Stimulated activated CD4-positive, alpha-beta T cell treated with anti-CD3 and anti-CD28 coated beads, TNF-alpha, amount 100 ng/mL, for 48 hours (primary cell): ENCODE measurements at places on chromosomes 7 and 10.

GRCh38 chr7:39721345-39721744, 98.0 kb downstream of the RALA start:
- DNase-seq = no peak

DNA sequence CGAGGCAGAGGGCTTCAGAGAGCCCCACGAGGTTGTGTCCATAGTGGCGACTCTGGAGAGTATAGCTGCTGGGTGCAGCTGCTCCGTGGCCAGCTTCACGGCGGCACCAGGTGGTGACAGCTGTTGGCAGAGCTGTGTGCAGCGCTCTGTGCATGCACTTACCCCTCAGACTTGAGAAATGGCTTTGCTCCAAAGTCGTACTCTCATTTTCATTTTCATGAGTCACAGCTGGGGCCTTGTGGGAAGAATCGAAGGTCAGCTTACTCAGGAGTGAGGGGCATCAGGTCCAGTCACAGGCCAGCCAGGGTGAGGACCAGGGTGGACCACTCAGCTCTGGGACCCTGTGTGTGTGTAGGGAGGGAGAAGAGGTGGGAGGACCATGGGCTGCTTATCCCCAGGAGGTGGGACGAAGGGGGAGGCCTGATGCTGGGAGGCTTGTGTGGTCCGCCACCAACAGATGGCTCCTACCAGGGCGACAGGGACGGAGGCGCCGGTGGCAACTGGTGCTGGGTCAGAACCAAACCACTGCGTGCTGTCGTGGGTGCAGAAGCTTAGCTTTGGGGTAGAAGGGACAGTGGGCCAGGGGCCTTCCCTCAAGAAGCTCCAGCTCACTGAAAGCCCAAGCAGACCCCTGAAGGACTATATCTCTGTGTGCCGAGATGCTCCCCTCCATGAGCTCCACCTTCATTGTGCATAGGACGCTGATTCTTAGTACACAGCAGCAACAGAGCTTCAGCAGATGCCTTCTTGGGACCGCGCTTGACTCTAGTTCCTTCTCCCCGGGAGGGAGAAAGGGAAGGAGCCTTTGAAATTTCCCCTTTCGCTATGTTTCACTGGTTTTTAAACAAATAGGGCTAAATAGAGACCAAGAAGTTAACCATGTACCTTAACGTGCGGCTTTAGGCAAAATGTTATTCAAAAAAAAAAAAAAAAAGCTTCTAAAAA, 225.0 kb downstream of the CELF2 start:
- DNase-seq = no peak

DNA sequence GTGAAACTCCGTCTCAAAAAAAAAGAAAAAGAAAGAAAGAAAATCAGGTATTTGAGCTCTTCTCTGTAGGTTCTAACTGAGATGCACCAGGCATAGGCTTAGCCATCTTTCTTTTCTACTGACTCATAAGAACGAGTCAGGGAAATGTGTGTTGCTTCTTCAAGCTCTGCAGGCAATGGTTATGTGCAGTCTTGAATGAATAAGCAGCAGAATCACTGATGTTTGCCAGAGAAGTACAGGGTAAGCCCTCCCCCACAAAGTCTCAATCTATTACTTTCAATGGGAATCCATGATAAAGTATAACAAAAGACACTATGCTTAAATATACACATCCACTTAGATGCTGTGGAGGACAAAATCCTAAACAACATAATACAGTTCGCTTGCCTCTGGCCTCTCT, 239.2 kb downstream of the PARD3 start:
- DNase-seq = no peak

DNA sequence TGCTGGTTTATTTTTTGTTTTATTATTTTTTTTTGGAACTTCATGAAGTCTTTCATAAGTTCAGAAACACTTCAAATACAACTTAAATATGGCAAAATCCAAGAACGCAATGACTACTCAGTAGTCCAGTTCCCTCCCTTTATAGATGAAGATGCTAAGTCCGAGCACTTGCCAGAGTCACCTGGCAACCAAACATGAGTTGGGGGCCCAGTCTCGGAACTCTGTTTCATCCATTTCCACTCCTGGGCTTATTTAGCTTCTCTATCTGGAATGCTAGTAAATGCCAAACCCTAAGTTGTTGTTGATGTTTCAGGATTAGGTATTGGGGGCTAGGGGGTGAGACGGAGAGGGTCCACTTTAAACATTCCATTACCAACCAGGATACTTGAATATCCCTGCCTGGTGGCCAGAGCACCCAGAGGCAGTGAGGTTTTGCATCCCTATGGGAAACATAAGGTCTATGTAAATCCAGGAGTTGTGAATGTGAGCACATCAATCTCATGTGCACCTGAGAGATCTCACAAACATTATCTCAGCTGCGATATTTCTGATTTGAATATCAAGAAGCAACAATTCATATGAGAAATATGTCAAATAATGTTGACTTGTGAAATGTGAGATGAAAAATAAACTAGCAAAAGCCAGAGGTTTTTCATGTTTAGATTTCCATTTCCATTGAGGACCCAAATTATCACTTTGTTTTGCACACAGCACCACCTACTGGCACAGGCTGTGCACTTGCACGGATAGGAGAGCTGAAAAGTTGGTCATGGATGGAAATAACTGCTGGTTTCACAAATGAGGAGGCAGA, 129.3 kb downstream of the PKD1L1 start:
- DNase-seq = peak; percentile 49

DNA sequence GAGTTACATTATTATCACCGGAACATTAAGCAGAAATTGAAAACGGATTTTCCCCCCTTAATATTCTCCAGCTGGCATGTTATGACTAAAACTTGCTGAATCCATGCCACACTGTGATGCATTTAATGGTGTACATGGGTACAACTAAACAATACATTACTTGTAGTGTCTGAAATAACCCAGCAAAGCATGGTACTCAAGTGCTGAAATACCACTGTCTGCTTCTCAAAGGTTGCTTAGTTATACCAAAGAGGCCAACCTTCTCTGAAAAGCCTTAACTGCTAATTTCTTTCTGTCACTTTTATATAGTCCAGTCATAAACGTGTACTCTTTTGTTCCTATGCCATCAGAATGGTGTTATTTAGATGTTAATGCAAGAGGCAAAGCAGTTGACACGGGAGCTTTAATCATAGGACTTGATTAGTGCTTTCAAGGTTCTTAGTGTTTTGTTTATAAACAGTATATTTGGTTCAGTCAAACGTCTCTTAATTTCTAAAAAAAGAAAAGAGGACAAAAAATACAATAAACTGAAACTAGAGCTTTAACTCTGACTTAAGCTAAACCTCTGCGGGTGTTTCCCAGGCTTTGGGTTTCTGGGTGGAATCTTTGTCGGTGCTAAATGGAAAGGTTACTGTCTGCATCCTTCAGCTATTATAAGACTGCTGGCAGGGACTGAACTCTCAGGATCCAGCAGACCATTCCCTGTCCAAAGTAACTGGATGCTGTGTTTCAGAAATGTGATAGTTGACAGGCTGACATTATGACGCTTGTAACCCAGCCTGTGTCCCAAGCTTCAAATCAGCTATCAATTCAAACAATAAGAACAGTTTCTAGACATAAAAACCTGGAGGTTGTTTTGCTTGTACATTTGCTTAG, 202.6 kb downstream of the PPP1R3A start:
- DNase-seq = no peak
